ENCODE measurements at places on chromosomes 7 and 10.

DNA sequence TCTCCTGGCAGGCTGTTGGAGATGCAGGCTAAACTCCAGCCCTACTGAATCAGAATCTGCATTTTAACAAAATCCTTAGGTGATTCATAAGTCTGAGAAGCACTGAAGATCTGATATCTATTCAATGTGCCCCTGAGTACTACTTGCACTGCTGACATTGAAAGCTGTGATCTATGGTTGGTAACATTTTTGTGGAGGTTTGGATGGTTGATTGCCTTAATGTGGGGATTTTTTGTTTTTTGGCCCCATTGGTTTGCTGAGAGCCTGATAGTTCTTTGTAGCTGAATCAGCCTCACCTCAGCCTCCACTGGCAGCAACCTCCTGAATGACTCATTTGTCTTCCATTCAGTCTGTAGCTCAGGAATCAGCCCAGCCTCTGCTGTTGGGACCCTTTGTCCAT, 14.7 kb upstream of the LRRN3 start:
- DNase-seq: no peak

DNA sequence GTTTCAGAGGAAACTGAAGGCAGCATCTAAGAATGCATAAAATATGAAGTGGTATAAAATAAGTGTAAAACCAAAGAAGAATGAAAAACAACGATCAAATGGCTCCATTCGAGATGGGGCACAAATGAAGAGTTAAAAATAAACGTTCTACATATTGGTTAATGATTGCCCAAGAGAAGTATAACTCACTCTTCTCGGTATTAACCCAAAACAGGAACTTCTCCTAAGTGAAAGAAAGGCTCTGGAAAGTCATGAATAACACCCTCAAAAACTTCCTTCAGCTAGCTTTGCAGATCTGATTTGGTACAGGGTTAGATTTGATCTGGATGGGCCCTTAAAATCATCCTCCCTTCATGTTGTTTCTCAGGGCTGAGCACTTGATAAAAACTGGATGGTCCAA, 94.3 kb upstream of the ADO start:
- no peak for DNase-seq

DNA sequence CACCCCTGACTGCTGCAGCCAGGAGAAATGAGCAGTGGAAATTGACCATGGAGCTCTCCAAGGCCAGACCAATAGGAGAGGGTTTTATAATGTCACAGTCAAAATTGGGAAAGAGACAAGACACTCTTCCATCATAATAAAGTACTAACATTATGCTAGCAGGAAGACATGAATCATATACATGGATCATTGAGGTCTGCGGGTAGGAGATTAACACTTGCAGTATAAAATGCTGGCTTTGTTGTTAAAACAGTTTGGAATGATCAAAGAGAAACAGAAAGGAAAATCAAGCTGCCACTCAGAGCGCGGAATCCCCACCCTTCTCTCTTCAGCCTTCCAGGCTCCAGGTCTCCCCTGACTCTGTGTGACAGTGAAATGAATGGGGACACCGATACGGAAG, 53.4 kb upstream of the CALN1 start:
- DNase-seq: no peak

DNA sequence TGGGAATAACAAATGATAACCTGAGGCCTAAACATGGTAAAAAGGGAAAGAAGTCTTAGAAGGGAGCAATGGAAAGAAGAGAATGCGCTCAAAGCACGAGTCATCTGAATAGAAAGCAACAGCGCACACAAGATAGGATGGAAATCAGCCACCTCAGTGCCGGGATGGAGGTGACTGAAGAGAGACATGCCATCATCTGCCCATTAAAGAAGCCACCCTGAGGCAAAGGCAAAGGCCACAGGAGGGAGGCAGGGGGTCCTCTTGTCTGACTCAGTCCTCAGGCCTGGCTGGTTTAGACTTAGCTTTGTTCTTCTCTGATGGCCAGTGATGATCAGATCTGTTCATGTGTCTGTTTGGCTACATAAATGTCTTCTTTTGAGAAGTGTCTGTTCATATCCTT, 180.6 kb downstream of the CHCHD3 start:
- DNase-seq: no peak

DNA sequence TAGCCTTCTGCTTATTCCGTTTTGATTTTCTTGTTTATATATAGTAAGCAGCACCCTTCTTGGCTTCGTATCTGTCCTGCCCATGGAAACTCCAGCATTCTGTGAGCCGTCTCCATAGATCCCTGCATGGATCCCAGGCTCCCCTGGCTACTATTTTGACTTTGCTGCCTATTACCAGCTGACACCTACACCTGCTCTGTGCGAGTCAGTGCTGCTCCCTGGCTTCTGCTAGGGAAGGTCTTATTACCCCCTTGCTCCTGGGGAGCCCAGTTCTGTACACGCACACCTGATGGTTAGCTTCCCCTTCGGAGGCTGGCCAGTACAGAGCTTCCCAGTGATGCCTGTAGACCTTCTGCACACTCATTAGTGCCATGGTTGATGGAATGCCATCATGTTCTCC, 35.4 kb downstream of the NACAD start:
- DNase-seq: no peak

- DNase-seq: no peak
Observed at GRCh38 chr7:81662531-81662930, 107.3 kb downstream of the HGF start.

GRCh38 chr7:151185762-151186639, 1.0 kb downstream of the ASB10 start:
- no peak for DNase-seq

DNA sequence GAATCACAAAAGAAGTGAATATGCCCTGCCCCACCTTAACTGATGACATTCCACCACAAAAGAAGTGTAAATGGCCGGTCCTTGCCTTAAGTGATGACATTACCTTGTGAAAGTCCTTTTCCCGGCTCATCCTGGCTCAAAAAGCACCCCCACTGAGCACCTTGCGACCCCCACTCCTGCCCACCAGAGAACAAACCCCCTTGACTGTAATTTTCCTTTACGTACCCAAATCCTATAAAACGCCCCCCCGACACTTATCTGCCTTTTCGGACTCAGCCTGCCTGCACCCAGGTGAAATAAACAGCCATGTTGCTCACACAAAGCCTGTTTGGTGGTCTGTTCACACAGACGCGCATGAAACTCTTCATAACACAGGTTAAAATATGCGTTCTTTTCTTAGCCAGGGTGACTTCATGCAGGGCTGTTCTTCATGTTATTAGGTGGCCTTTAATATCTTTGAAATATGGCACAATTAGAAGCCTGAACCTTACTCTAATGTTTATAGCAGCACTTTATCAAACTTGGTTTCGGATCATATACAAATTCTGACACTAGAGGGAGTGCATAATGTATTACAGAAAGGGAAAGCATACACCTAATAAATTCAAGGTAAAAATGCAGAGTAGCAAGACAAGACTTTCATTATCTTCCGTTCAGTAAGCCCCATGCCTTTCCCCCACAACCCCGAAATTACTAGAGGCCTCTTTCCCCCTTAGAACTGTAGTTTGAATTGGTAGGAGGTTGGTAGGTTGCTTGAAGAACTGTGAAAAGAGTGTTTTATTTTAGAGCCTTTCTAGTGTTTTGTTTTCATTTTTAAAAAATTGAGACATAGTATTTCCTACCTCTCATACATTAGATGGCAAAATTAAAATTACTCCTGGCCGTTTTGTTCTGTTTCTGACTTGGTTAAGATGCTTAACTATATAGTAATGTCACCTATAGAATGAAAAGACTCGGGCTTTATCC, 117.9 kb downstream of the NPY start:
- DNase-seq: no peak

- DNase-seq: no peak
Observed at GRCh38 chr7:158585721-158586498, 1.7 kb downstream of the PTPRN2 start.

GRCh38 chr7:104530251-104530650, 201.8 kb downstream of the LHFPL3 start:
- DNase-seq: no peak

GRCh38 chr7:71239586-71240268, 107.8 kb downstream of the GALNT17 start:
- no peak for DNase-seq

DNA sequence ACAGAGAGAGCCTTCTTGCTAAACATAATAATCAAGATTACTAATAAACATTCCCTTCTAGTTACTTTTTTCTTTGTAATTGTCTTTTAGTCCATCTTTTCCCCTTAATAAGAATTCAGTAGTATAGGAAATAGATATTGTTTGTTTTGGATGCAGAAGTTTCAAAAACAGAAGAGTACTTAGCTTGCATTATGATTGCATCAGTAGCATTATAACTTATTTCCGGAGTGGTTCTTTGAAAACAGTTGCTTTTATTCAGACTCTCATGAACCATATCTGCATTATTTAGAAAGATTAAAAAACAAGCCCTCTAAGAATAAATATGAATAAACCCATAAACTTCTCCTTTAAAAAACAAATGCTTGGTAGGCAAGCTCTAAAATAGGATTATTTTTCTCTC, 34.0 kb upstream of the DKK1 start:
- DNase-seq: no peak

DNA sequence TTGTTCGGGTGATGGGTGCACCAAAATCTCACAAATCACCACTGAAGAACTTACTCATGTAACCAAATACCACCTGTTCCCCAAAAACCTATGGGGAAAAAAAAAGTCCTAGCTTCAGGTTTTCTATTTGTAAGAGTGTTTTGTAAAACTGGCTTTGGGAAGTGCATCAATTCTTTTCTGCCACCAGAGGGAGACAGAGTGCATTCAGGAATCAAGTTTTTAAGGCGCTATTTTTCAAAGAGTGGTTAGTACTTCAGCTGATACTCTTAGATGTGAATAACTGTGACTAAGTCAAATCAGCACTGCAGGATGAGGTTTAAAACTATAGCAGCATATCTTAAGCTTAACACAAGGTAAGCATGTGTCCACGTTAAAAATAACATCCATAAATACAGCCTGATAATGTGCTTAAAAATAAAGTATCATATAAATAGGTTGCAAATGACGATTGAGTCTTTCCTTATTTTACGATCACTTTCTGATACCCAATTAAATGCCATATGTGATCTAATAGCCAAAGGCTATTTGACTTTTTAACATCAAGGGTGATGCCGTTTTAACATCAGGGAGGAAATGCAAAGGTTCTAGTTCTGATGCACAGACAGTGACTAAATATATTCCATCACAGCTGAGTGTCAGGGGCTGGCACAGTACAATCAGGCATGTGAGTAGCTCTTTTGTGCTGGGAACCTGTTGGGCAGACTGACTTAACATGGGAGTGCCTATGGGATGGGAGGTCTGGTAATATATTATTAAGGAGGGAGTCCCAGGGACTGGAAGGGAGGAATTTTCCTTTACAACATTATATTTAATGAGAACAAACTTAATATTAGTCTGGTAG, 10.6 kb upstream of the LYZL2 start:
- no peak for DNase-seq

GRCh38 chr10:114346176-114347031, 57.9 kb downstream of the AFAP1L2 start:
- no peak for DNase-seq

DNA sequence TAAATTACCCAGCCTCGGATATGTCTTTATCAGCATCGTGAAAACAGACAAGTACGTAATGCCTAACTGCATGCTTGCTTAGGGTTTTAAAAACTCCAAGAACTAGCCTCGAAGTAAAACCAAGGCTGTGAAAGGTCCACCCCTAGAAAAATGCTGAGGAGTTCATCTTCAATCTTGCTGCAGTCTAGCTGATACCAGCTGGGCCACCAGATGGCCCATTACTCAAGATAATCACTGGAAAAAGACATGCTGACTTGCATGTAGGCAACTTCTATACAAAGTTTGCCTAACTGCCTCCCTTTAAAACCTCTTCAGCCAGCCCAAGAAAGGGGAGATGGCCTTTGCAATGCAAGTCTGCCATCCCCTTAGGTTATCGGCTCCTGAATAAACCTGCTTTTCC, 614.1 kb downstream of the GALNT17 start:
- DNase-seq: no peak

GRCh38 chr7:22477876-22478450, 22.0 kb downstream of the STEAP1B start:
- no peak for DNase-seq

DNA sequence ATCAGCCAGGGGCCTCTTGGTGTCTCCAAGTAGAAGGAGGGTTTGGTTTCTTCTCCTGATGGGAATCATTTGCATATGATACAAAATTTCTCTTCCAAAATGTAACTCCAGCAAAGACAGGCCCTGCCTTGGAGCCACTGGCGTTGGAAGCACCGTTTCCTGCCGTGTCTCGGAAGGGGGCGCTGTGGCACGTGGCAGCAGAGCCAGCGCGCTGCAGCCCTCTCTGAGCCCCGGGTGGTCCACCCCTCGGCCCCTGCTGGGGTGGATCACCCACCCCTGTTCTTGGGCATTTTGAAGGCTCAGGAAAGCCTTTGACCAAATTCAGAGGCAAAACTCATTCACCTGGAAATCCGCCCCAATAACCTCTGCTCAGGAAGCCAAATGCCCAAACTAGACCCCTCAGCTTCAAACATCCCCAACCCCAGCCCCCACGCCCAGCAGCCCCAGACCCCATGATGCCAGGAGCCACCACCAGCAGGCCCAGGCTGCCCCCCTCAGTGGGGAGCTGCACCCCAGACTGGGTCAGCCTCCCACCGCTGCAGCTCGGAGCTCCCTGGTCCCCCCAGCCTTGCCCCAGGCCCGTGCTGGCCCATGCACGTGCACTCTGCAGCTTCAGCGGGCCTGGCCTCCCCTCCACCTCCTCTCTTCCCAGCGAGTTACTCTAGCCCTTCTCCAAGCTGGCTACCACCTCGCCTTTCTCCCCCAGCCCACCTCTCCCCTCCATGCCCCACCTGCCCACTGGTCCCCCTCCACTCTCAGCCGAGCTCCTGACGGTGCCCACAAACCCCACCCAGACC, 29.5 kb upstream of the ELFN1 start:
- no peak for DNase-seq

- DNase-seq: no peak
Observed at GRCh38 chr7:112538726-112539255, 58.0 kb downstream of the LSMEM1 start.
